ENCODE measurements at places on chromosomes 1 and 21.

DNA sequence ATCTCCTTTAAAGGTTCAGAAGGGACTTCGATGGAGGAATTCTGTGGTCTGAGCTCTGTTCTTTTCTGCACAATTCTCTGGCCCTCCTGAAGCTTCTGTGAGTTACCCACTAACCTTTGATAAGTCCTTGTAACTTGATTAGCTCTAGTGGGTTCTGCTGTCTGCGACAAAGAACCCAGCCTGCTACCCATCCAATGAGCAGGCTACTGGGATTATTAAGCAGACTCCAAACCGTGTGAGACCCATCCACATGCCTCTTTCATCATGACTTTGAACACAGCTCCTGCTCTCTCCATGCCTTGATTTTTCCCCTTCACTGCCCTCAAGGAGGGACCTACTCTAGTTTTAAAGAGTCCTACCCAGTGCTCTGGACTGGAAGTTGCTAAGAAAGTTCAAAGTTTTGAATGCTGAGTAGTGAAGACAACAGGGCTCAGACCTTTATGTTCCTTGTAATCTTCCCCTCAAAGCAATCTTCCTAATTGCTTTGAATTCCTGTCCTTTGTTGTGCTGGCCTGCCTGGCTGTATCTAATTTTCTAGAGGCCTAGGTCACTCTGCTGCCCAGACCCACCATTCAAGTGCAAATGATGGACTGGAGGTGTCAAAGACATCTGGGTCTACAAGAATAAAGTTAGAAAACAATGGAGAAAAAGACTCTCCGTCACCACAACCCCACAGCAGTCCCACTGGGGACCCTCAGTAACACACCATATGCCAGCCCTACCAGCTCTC, 146.9 kb downstream of the RHOU start:
- DNase-seq, result no peak

- DNase-seq, result no peak
Observed at GRCh38 chr1:3543076-3544039, 68.0 kb downstream of the MEGF6 start.

GRCh38 chr1:112021263-112021662, 31.8 kb upstream of the KCND3 start:
- DNase-seq, result no peak

GRCh38 chr1:58576325-58576726, 726 bp downstream of the TACSTD2 start:
- DNase-seq, result no peak

GRCh38 chr1:181257117-181257516, 168.6 kb downstream of the IER5 start:
- no peak for DNase-seq

DNA sequence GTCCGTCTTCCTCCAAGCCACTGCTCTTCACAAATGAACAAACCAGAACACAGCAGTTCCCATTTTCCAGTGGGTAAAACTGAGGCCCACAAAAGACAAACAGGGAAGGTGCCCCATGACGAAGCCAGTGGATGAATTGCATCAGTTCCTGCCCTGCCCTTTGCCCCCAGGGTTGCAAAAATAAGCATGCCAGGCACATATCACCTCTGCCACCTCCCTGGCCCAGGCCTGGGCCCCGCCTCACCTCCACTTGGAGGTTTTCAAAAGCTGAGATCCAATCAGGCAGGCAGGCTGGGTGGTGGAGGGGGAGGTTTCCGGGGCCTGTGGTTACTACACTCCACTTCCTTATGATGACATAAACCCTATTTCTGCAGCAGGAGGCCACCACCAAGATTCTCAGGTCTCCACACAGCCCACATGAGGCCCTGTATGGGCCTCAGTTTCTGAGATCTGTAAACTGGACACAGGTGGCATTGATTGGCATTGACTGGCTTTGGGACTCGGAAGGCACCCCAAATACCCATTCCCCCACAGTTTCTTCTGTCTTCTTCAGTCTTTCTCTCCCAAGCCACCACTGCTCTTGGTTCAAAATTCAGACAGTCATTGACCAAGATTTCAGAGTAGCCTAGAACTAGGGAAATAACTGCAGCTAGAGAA, 4.1 kb downstream of the KIF21B start:
- no peak for DNase-seq

DNA sequence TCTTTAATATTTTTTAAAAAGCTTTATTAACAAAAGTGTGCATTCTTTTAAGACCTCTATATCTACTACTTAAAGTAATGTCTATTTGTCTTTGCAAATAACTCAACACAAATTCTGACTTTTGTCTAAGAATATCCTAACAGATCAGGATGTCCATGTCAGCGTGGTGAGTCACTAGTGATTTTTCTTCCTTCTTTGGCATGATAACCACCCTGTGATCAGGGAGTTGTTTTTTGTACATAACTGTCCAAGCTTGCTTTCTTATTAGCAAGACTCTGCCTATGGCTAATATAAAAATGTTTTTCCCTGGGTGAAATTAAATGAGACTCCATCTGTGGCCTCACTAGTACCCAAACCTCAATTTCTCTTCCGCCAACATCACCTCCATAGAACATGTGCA, 688.9 kb upstream of the ADGRL2 start:
- no peak for DNase-seq

DNA sequence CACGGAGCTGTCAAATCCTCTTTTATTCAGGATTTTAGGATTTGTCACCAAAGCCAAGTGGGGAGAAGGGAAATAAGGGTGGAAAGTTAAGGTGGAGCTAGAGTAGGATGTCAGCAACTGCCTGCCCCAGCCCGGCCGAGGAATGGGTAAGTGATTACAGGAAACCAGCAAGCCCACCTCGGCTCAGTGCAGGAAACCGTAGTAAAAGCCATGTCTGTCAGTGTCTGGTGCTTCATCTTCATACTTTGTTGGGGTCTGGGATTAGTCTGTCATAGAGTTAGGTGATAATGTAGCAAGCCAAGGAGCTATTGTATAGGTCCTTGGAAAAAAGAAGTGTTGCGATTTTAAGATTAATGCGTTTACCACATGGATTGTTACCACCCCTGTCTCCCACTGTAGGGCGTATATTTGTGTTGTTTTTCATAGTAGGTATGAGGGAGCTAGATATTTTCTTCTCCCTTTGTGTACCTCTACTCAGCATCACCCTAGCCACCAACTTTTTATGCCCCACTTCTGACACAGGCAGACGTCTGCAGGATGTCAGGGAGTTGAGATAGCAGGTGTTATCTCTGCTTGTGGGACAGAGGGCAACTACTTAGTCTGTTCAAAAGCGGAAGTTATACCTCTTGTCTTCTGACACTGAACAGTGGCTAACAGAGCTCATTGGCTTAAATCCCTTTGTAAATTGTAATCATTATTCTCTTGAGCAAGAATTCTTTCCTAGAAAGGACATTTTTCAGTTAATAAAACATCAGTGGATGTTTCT, 253.7 kb downstream of the HHAT start:
- no peak for DNase-seq

DNA sequence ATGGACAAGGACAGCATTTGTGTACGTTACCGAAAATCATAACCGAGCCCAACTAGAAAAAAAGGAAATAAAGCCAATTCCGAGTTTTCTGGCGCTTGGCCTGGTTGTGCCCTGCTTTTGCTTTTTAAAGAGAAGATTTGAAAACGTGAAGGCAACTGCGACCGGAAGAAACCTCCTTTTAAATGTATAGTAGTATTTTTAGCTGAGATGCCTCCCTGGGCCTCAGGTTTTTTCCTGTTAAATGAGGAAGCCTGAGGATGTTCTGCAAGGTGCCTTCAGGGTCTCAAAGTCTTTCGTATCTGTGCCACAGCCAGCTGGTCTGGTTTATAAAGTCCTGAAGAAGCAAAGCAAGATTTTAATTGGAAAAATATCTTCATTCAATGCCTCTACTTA, 371 bp upstream of the ODF2L start:
- DNase-seq, result no peak

GRCh38 chr1:147204080-147204479, 21.1 kb downstream of the FMO5 start:
- no peak for DNase-seq

GRCh38 chr1:81432059-81432458, 368.7 kb upstream of the ADGRL2 start:
- no peak for DNase-seq

DNA sequence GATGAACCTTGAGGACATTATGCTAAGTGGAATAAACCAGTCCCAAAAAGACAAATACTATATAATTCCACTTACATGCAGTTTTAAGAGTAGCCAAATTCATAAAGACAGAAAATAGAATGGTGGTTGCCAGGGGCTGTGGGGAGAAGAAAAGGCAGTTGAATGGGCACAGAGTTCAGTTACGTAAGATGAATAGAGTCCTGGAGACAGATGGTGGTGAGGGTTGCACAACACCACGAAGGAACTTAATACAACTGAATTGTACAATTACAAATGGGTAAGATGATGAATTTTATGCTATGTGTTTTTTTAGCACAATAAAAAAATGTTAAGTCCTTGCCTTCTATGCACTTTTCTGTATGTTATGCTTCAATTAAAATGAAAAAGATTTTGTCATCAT, 66.6 kb downstream of the CD34 start:
- no peak for DNase-seq

DNA sequence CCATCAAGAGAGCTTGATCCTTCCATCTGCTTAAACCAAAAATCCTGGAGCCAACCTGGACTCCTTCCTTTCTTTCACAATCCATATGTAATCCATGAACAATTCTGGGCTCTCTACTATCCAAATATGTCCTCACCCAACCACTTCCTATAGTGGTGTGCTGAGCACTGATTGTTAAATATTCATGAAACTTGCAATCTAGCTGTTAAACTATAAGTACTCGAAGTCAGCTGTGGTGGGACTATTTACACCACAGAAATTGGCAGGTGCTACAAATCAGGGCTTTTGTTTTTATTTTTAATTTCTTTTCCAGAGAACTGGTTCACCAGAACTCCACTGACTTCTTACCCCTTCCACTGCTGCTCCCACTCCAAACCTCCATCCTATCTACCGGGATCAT, 57.2 kb upstream of the KCND3 start:
- DNase-seq, result no peak

GRCh38 chr21:19405326-19405725, 1001.7 kb upstream of the TMPRSS15 start:
- no peak for DNase-seq

DNA sequence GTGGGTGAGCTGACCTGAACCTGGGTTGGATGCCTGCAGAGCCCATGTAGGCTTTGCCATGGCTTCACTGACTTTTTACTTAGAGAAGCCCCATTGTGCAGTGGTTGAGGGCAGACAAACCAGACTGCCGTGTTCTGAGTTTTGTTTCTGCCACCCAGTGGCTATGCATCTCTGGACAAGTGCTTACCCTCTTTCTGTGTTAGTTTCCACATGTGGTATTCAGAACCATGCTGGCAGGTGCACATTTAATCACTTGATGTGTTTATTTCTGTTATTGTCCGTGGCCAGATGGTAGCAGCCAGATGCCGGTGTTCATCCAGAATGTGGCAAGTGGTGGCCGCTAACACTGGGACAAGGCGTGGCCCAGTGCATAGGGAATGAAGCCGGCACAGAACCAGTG, 10.3 kb upstream of the PTPN7 start:
- no peak for DNase-seq

GRCh38 chr1:36081926-36082485, 1.9 kb upstream of the TEKT2 start:
- no peak for DNase-seq

DNA sequence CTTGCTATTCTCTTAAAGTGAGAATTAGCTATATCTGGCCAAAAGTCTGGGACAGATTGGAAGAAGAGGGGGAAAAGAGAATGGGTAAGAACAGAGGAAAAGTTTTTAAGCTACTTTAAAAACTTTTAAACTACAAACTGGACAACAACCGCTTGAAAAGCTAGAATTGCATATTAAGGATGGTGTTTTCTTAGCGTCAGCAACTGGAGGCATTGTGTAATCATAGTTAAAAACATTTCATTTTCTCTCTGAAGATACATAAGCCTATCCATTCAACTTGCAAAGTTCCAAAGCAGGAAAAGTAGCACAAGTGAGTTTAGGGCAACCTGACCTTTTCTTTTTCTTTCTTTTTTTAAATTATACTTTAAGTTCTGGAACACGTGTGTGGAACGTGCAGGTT, 10.9 kb downstream of the PBX1 start:
- no peak for DNase-seq

GRCh38 chr1:237672748-237673147, 218.0 kb downstream of the ZP4 start:
- no peak for DNase-seq

DNA sequence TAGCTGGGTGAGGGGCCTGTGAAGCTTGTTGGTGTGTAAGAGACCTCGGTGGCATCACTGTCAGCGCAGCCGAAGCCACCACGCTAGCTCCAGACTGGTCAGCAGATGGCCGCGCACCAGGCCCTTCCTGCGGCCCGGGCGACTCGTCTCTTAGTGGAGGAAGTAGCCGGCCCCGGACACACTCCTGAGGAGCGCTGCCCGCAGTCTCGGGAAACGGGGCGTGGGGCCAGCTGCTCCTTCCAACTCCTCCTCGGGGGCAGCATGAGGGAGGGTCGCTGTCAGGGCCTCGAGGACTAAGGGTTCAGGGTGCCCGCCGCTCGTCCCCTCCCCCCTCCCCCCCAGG, 20.4 kb downstream of the H3-3A start:
- DNase-seq, result no peak

Data from NCI-H1105 (cell line).